Osteocyte (in vitro differentiated cells): ENCODE measurements at places on chromosomes 16 and 17. TPM values are rescaled to one million over a fixed set of nuclear protein-coding genes. Genes with fewer than 3 reads are reported as not detected.
A peak's percentile ranks its signal among the peaks of the same experiment; 100 is the strongest.

DNA sequence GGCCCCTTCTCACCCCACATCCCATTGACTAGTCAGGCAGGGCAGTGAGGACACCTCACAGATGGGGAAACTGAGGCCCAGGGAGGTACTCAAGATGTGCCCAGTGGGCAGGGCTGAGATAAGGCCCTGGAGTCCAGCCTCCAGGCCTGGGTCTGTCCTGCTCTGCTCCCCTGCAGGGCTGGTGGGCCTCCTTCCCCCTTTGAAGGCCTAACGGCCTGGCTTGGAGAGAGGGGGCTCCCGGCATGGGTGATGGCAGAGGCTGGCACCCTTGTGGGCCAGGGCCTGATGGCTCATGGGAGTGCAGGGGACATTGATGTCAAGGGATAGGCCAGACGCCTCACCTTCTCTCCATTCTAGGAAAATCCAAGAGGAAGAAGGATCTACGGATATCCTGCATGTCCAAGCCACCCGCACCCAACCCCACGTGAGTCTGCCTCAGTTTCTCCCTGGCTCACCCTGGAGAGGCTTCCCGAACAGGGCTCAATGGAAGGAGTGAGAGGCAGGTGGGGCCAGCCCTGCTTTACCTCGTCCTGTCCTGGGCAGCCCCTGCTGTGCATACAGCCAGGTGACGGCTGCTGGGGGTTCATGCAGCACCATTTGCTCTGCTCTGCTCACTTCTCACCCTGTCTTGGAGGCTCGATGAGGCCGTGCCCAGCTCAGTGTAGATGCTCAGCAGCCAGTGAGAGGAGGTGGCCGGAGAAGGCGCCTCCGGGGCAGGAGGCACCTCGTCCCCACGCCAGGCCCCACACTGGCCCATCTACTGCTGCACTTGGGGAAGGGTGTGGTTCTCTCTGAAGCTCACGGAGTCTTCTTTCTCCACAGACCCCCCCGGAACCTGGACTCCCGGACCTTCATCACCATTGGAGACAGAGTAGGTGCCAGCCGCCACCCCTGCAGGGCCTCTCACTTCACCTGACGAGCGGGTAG is 13.8 kb downstream of the MAP2K3 start:
- peak; percentile 88 for DNase-seq

- DNase-seq, result peak; percentile 67
Observed at GRCh38 chr17:16938496-16939207, 33.3 kb downstream of the TNFRSF13B start.

The CDH1 gene
- 0.21 TPM in 1 of 2 replicates, not detected in the other for total RNA-seq

- DNase-seq, result peak; percentile 54
Observed at GRCh38 chr16:49456763-49457162, 83.2 kb downstream of the C16orf78 start.

GRCh38 chr16:68246666-68247065 is 1.5 kb downstream of the PLA2G15 start:
- DNase-seq, result no peak

DNA sequence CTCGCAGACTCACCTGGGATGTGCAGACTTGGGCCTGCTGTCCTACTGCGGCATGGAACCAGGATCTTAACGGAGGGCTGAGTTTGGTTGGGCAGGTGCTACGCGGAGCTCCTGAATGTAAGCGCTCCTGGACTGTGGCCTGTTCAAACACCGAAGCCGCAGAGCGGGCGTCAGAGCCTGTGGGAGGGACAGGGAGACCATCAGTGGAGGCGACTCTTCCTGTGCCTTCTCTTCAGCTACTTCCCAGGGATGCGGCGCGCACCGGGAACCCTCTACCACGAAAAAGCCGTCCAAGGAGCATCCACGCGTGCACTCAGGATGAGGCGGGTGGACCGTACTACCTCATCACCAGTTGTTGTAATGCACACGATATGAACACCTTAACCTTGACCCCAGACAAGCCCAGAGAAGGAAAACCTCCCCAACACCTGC is 2.0 kb downstream of the USP36 start:
- no peak for DNase-seq

The CMTM1 gene
- total RNA-seq, result 7.8 and 8.0 TPM in 2 replicates

- DNase-seq, result no peak
Observed at GRCh38 chr16:72442385-72443158, 270.6 kb upstream of the PMFBP1 start.

GRCh38 chr16:27223701-27224100 is 20.4 kb downstream of the KDM8 start:
- DNase-seq, result no peak

DNA sequence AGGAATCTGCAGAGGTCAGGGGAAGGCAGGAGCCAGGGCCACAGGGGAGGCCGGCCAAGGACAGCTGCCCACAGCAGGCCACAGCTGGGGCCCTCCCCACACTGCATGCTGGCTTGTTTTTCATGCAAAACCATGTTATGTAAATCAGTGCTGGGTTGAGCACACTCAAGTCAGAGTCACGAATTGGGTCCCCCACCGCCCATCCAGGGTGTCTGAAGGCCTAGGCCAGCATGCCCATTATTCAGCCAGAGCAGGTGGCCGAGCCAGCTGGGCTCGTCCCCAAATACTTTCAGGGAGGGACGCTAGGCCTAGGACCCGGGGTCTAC is 51.2 kb upstream of the TOB1 start:
- no peak for DNase-seq

GRCh38 chr17:42138749-42139492 is 15.9 kb downstream of the RAB5C start:
- DNase-seq, result no peak

DNA sequence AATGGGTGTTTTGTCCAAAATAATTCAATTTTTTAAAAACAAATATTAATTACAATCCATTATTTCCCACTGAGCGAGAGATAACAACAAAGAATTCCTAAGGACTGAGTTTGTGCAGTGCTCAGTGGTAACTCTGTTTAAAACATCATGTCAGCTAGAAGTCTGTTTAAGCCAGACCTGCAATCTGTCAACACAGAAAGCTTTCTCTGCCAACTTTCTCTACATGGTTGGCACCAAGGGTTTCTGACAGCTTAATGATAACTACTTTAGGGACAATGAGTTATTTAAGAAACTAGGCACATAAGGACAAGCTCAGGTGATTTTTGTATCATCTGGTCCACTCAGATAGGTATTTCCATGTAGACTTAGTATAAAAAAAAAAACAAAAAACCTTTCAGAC is 81.8 kb downstream of the WDR59 start:
- no peak for DNase-seq

DNA sequence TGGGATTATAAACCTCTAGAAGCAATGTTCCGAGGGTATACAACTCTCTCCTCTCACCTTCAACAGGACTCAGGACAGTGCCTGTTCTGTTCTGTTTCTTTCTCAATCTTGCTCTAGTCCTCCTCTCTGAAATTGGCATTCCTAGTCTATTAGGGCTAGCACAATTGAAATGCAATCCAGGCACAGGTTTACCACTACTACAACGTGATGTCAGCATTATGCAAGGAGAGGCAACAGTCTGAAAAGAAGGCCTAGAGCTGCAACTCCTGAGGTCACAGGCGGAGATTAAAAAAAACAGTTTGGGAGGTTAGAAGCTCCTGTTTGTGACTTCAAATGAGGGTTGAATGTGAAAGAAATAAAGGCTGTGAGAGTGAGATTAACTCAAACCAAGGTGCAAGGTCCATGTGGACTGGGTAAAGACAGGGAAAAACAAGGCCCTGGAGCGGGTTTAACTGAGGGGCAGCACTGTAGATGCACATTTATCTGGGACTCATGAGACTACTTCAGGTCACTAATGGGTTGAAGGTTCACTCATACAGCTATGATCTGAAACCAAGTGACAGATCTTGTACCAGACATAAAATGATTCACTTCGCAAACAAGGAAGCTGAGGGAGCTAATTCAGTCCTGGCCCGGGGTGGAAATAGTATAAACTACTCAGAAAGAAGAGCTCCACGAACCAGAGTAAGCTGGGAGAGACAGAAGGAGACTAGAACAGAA is 16.8 kb downstream of the AMFR start:
- DNase-seq, result no peak

DNA sequence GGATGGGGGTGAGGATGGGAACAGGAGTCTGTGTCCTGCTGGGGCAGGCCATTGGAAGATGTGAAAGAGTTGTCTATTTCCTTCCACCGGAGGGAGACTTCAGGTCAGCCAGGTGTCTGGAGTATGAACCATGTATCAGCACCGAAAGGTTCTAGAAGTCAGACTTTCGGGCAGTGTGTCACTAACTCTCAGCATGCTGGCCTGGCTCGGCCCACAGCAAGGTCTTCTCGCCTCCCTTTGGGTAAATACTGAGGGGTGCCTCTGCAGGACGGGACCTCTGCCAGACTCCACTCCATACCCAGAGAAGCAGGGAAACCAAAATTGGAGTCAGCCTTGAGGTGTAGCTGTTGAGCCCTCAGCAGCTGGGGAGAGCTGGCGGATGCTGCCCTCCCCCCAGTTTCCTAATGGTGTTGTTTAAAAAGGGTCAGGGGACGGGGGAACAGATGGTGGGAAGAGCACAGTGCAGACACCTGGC is 507 bp downstream of the CIITA start:
- DNase-seq, result no peak

DNA sequence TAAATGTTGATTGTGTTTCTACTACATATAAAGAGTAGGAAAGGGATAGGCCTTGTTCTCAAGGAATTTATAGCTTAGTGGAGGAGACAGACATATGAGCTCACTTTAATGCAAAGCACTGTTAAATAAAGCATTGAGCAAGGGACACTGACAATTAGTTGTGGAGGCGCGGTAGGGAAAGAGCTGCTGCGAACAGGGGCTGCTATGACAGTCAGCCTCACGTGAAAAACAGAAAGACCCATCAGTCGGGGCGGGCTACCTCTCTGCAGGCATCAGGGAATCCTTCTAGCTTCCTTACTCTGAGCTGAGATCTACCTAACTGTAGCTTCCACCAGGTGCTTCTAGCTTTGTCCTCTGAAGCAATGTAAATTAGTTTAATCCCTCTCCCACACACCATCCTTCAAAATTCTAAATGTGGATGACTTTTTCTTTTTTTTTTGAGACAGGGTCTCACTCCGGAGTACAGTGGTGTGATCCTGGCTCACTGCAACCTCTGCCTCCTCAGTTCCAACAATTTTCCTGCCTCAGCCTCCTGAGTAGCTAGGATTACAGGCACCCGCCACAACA is 129.9 kb upstream of the ZFHX3 start:
- DNase-seq, result peak; percentile 27

The CCDC47 gene
- 80.6 and 87.5 TPM in 2 replicates for total RNA-seq

The KAT8 gene
- 56.0 and 56.5 TPM in 2 replicates for total RNA-seq

The GPS2 gene
- 54.9 and 61.9 TPM in 2 replicates for total RNA-seq

DNA sequence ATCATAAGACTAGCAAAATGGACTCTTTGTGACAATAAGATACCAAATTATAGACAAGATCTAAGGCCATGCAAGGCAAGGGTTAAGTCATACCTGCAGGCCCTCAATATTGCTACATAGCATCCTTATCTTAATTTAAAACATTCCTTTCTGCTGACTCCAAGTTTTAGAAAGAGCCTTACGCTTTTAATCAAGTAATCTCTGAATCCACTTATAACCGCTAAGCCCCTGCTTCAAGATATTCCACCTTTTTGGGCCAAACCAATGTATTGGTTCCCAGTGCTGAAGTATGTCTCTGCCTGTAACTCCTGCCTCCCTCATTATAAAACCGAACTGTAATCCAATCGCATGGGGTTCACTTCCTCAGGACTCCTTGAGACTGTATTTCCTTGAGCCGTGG is 255.4 kb downstream of the PHKB start:
- DNase-seq, result no peak

GRCh38 chr17:74892013-74892841 is 1.2 kb downstream of the FADS6 start:
- no peak for DNase-seq

- no peak for DNase-seq
Observed at GRCh38 chr17:41583137-41584127, 3.3 kb downstream of the KRT14 start.

DNA sequence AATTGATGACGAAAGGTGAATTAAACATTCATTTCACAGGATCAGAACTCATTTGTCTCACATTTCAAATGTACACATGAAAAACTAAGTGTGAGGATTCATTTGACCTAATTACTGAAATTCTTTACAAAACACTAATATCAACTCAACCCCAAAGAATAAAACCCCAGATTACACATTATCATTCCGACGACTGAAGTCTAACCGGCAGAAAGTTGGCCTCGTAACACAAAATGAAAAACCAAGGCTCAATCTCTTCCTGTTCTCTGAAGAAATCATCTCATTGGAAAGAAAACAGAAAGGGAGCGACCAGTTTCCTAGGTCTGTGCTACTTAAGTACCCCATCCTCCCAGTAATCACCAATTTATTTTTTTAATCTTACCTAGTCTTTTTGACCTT is 1.8 kb downstream of the JPT1 start:
- DNase-seq, result no peak

The NUDT21 gene
- 103 and 105 TPM in 2 replicates for total RNA-seq

DNA sequence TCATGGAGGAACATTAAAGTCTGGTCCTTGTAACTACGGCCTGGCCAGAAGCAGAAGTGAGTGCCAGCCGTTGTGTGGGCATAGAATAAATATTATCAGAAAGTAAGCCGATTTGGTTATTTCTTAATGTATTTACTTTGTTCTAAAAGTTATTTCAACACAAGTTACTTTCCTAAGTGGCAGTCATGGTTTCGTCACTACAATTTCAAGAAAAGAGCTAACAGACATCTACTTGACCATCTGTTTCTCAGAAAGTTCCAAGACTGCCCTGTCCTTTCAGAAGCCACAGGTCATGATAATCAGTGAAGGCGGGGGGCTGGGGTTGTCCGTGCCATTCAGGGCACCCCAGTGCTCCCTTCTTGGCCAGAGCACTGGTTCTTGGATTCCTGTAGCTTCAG is 14.9 kb upstream of the FASN start:
- no peak for DNase-seq

GRCh38 chr16:75025761-75026160 is 26.9 kb downstream of the ZNRF1 start:
- no peak for DNase-seq

The SMIM5 gene
- total RNA-seq, result 0.24 and 0.42 TPM in 2 replicates

DNA sequence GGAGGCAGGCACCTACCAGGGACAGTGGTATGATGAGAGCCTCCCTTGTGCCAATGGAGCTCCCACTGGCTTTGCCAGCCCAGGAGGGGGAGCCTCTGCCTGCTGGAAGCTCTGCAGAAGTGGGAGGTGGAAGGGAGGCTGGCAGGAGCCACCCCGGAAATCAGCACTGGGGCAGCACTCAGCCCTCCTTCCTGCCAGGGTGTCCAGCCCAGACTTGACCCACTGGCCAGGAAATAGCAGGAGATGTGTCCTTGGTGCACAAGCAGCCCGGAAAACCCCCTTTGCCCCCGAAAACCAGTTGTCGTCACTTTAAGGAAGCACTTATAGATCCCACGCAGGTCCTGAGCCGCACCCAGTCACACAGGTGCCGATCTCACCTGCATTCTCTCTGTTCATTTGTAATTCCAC is 49.3 kb upstream of the CACNG4 start:
- no peak for DNase-seq

- DNase-seq, result no peak
Observed at GRCh38 chr16:73949574-73950320, 346.9 kb upstream of the PSMD7 start.

DNA sequence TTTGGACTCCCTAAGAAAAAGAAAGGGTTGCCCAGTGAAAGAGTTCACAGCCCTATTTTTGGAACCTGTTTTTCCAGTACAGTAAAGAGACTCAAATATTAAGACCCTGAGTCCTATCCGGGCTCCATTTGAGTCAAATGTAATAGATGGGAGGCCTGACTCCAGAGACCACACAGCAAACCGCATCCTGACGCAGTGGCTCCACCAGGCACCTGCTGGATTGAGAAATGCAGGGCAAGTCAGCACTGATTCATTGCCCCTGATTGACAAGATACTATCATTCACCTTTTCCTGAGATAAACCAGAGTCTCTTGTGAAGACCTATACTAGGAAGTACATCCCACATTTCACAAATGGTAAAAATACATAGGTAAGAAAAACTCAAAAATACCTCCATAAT is 715.7 kb upstream of the SOX9 start:
- DNase-seq, result no peak
